ENCODE measurements at places on chromosomes 7 and 10.

GRCh38 chr10:34526758-34527730, 288.1 kb downstream of the PARD3 start:
- peak; percentile 96 for DNase-seq

- peak; percentile 66 for DNase-seq
These were observed 730 bp downstream of the LARP4B start for GRCh38 chr10:930625-931325.

GRCh38 chr10:79385392-79385795, 38.1 kb downstream of the PPIF start:
- DNase-seq = no peak

DNA sequence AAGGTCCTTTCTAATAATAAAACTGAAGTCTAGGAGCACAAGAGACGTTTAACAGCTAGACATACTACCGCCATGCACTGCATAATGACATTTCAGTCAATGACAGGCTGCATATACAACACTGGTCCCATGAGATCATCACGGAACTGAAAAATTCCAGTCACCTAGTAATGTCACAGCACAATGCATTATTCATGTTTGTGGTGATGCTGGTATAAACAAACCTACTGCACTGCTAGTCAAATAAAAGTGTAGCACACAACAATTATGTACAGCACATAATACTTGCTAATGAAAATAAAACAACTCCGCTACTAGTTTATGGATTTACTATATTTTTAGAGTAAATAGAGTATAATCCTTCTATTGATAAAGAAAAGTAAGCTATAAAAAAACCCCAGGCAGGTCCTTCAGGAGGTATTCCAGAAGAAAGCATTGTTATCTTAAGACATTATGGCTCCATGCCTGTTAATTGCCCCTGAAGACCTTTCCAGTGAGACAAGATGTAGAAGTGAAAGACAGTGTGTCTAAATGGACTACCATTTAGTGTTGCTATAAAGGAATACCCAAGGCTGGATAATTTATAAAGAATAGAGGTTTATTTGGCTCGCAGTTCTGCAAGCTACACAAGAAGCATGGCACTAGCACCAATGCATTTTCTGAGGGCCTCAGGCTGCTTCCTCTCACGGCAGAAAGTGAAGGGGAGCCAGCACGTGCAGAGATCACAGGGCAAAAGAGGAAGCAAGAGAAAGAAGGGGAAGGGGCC, 47.1 kb downstream of the HIBADH start:
- no peak for DNase-seq

DNA sequence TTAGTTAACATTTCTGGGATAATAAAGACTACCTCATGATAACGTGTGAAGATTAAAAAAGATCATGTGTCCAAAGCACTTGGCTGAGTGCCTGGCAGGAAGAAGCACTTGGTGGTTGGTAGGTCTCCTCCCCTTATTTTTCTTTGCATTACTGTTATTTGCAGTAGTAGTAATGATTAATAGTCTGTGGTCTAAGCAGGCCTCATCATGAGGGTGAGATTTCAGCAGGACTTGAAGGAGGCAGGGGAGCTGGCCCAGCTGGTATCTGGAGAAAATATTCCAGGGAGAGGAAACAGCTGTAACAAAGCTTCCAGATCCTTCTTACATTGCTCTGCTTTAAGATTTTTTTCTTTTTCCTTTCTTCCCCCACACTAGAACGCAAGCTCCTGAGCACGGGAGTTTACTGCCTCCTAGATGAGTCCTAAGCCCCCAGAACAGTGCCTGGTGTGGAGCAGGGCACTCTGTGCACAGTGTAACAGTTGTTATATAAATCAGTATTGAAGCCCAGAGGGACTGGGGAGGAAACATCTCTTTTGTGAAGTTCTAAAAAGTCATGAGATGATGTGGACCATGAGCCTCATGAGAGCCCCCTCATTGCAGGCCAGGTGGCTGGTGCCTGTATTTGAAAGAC, 31.1 kb upstream of the RHEB start:
- DNase-seq = peak; percentile 96

- DNase-seq = peak; percentile 90
These were observed 124.3 kb downstream of the SKIDA1 start for GRCh38 chr10:21401196-21401595.

DNA sequence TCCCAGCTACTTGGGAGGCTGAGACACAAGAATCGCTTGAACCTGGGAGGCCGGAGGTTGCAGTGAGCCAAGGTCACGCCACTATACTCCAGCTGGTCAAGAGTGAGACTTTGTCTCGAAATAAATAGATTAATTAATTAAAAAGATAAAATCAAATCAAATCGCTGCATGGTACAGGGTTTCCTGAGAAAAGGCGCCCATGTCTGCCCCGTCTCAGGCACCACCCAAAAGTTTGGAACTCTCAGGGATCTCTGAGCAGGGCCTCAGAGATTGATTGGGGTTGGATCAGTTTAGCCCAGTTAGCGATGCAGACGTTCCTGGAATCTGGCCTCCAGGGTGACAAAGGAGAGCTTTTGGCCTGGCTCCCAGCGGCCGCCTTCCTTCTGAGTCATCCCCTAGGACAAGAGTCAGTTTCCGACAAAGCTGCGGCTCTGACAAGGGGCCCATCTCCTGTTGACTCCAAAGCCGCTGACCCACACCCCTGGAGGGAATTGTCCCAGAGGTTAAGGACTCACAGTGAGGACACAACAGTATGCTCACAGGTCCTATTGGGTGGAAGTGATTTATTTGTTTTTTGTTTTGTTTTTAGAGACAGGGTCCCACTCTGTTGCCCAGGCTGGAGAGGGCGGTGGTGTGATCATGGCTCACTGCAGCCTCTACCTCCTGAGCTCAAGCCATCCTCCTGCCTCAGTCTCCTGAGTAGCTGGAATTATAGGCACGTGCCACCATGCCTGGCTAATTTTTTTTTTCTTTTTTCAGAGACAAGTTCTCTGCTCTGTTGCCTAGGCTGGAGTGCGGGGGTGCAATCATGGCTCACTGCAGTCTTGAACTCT, 6.8 kb downstream of the ORAI2 start:
- peak; percentile 64 for DNase-seq

GRCh38 chr10:51832652-51833383, 133.4 kb upstream of the CSTF2T start:
- DNase-seq = peak; percentile 52

DNA sequence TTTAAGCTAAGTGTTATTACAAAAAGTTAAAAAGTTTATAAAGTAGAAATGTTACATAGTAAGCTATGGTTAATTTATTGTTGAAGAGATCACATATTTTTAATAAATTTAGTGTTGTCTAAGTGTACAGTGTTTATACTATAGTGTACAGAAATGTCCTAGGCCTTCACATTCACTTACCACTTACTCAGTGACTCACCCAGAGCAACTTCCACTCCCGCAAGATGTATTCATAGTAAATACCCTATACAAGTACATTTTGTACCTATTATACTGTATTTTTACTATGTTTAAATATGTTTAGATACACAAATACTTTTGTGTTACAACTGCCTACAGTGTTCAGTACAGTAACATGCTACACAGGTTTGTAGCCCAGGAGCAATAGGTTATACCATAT, 69.2 kb downstream of the DNAJC1 start:
- no peak for DNase-seq

- no peak for DNase-seq
These were observed 5.4 kb downstream of the SUV39H2 start for GRCh38 chr10:14884082-14884481.

GRCh38 chr7:151715666-151716315, 161.1 kb downstream of the PRKAG2 start:
- no peak for DNase-seq

GRCh38 chr7:19589446-19589845, 119.4 kb downstream of the POLR1F start:
- DNase-seq = no peak

DNA sequence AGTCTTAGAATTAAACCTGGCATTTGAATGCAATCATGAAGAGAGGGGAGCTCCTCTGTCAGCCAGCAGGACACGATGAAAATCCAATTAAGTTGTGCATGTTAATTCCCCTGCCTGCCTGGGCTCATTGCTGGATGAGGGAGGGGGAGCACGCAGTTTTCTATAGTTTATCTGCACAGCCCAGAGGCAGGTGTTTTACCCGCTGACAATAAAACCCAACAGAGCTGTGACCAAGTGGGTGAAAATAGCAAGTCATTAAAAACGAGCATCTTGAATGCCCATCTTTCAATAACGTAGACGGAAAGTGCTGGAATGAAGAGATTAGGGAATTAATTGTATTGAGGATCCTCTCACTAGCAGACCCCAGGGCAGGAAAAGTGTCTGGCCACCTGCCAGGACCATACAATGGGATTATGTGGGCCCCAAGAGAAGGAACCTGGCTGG, 100.1 kb upstream of the FAM20C start:
- DNase-seq = no peak

- no peak for DNase-seq
These were observed 15.1 kb downstream of the LRMDA start for GRCh38 chr10:75446508-75446907.

GRCh38 chr10:35306852-35307251, 29.5 kb upstream of the CCNY start:
- DNase-seq = no peak

DNA sequence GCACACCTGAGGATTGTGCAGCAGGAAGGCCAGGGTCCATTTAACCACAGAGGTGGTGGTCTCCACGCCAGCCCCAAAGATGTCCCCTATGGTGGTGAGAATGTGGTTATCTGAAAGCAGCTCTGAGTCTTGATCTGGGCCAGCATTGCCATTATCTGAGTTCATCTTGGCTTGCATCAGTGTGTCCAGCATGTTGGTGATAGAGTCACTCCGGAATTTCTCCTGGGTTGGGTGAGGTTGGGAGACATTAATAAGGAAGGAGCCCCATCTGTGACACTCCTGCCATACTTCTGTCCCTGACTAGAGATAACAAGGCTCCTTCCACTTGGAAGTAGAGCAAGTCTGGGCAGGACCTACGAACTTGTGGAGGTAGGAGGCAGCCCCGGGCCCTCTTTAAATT, 4.2 kb downstream of the CYP17A1 start:
- DNase-seq = no peak

GRCh38 chr10:59127991-59128390, 48.5 kb upstream of the PHYHIPL start:
- no peak for DNase-seq

DNA sequence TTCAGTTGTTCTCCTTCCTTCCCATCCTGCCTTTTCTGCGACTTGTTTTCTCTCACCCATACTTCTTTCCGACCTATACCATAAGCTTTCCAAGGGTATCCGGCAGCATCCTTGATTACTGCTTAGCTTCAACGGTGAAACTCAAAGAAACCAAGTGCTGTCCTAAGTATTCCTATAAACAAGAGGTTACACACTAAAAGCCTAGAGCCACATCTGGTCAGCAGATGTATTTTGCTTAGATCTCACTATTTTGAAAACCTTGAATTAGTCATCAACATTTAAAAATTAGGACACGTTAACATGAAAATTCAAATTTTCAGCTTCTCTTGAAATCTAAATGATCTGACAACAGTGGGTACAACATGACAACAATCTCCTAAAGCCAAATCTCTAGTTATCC, 20.0 kb downstream of the ARHGAP21 start:
- no peak for DNase-seq

- no peak for DNase-seq
These were observed 98.7 kb upstream of the DNAJB6 start for GRCh38 chr7:157238087-157238486.

- no peak for DNase-seq
These were observed 90.0 kb downstream of the CHCHD3 start for GRCh38 chr7:132991615-132992587.

DNA sequence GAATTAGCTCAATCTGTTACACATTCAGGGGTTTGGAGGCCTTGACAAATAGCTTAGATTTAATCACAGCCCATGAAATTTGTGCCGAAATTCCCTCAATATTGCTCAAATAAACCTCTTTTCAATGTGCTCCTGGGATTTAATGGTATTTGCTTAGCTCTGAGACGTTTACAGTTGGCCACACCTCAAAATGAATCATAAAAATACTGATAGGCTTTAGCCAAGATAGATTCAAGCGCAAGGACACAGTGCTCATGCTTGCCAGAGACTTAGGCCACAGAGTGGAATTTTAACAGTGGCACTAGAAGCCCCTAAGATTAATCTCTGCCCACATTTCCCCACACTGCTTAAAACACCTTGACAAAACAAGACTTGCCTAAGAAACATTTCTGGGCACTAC, 2.3 kb upstream of the SEMA3C start:
- DNase-seq = no peak

- no peak for DNase-seq
These were observed 47.1 kb upstream of the NCAPG2 start for GRCh38 chr7:158751751-158752150.

DNA sequence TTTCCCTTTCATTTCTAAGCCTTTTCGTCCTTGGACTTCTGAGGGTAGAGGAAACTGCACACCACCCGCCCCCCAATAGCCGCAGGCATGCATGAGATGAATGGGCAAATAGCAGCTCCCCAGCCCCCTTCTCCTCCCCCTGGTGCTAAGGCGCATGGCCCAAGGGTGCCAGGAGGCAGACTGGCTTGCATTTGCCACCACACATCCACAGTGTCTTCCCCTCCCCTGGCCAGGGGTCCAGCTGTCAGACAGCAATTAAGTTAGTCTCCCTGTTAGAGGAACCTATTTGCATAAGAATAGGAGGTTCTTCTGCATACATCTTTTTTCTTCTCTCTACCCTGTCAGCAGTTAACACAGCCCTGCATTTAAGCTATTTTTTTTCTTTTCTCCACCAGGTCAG, 20.2 kb downstream of the TOMM7 start:
- DNase-seq = no peak

DNA sequence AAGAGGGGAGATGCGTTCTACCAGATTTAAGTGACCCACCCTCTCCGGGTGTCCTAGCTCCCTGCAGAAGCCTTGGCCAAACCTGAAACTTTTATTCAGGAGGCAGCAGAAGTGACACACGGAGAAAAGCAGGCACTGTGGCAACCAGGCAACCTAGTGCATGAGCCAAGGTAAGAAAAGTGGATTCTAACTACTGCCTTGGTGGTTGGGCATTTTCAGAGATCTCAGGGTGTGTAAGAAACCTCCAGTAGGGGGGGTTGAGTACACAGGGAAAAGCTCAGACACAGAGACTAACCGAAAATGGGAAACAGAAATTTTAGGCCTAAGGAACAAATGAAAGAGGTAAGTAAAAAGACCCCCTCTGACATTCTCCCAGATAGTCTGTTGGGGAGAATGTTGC, 645.7 kb downstream of the ANKRD7 start:
- DNase-seq = peak; percentile 7

- no peak for DNase-seq
These were observed 12.4 kb downstream of the TMEM273 start for GRCh38 chr10:49175587-49176309.

DNA sequence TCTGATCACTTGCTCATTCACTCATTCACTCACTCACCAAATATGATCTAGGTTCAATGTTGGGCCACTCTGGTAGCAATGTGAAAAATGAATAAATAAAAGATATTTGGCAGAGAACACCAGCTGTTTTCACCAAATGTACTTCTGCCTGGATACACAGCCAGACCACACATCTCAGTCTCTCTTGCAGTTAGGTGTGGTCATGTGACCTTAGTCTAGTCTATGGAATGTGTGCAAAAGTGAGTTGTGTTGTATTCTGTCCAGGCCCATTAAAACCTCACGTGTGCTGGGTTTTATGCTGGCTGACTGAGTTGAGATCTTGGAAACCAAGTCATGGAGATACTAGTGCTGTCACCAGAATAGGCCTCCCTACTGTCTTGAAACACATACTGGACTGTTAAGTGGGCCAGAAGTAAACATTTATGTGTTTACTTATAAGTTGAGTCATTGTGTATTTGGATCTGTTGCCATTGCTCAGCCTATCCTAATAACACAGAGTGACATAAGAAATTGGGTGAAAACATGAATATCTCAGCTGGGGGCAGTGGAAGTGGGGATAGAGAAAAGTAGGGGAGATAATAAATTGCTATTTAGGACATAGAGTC, 145.5 kb downstream of the PTEN start:
- no peak for DNase-seq

GRCh38 chr10:76071653-76072365, 640.4 kb downstream of the LRMDA start:
- DNase-seq = no peak

Data from kidney glomerular epithelial cell (primary cell).